ENCODE measurements at places on chromosomes 5 and 9. TPM values are rescaled to one million over a fixed set of nuclear protein-coding genes. Genes with fewer than 3 reads are reported as not detected.

Gene SV2C
- total RNA-seq = not detected

Gene PIP5KL1
- 2.0 TPM for total RNA-seq

Gene NMUR2
- not detected for total RNA-seq

DNA sequence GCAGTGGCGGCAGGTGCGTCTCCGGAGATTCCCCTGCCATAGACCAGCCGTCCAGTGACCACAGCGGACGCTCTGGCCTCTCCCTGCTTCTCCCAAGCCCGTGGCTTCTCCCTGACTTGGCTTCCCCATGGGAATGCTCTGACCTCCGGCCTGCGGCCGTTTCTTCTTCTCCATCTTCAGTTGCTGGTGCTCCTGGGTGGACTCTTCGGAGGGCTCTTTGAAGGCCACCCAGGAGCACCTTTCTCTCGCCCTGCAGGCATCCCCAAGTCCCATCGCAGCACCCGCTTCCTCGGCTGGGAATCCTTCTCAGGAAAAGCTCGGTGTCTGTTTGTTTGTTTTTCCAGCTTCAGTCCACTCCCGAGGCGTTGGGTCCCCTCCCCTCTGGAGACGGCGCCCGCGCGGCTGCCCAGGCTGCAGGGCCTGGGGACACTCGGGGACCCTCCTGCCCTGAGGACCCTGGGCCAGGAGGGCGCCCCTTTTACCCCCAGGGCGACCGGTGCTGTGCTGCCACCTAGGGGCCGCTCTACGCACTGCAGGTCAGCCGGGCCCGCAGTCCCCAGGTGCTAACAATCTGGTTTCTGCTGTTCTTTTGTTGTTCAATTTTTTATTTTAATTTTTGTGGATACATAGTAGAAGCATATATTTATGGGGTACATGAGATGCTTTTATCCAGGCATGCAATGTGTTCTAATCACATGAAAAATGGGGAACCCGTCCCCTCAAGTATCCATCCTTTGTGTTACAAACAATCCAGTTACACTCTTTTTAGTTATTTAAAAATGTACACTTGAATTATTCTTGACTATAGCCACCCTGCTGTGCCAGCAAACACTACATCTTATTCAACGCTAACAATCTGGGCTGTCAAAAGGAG lies 197.9 kb upstream of the ADAMTS16 start:
- no peak for DNase-seq

GRCh38 chr5:139392678-139393496 lies 2.0 kb downstream of the PROB1 start:
- DNase-seq = no peak

DNA sequence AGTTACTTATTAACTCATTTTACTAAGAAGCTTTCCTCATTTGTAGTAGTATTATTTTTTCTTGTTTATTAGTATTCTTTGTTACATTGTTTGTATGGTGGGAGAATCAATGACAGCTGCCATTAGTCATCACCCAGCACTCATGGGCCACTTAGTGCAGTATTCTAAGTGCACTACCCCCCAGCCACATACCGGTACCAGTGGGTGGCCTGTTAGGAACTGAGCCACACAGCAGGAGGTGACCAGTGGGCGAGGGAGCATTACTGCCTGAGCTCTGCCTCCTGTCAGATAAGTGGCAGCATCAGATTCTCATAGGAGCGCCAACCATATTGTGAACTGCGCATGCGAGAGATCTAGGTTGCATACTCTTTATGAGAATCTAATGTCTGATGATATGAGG lies 24.2 kb upstream of the CAMLG start:
- DNase-seq = peak; percentile 61

DNA sequence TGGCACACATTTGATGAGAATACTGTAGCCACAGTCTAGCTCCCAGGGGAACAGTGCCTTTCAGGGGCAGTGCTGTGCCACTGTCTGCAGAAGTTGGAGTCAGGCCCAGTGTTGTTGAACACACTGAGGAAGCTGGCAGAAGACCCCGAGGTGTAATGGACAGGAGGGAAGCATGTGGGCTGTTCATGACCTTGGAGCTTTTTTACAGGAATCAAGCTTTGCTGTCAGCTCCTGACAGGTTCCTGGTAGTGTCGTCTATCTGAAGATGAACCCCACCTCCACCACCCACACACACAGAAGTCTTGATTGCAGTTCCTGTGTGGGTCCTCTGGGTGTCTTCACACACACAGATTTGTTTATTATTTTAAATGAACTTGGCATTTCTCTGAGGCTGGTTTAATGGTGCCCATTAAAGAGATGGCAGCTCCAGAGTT lies 40.3 kb upstream of the TNFAIP8 start:
- peak; percentile 58 for DNase-seq

DNA sequence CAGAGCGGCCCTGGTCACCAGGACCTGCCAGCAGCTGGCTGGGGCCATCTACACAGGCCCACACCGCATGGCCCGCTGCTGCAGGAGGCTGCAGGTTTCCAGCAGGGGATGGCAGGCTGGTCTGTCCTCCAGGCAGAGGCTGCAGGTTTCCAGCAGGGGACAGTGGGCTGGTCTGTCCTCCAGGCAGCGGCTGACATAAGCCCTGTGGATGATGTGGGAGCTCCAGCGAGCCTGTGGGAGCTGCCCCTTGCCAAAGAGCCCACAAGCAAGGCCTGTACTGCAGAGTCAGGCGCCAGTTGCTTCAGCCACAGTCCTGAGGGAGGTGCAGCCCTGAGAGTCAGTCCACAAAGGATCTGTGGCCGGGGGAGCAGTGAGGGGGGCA lies 18.5 kb downstream of the TPPP start:
- DNase-seq = no peak

DNA sequence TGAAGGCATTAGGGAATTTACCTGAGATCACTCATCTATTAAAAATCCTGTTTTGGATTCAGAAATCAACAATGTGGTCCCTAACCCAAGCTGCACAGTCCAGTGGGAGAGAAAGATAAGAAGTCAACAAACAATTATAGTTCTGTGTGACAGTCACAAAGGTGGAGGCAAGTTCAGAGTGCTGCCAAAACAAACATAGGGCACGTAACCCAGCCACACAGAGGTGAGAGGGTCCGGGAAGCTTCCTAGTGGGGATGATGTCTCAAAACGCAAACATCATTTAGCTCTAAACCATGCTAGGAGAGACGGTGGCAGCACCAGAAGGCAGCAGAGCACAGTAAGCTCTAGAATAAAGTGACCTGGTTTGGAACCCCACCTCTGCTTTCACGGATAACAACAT lies 158.9 kb downstream of the MAPKAP1 start:
- DNase-seq = no peak

- DNase-seq = peak; percentile 63
These were observed 108.5 kb downstream of the C9orf152 start for GRCh38 chr9:110099236-110100095.
